ENCODE measurements at places on chromosomes 2 and 18.
A peak's percentile ranks its signal among the peaks of the same experiment; 100 is the strongest.

DNA sequence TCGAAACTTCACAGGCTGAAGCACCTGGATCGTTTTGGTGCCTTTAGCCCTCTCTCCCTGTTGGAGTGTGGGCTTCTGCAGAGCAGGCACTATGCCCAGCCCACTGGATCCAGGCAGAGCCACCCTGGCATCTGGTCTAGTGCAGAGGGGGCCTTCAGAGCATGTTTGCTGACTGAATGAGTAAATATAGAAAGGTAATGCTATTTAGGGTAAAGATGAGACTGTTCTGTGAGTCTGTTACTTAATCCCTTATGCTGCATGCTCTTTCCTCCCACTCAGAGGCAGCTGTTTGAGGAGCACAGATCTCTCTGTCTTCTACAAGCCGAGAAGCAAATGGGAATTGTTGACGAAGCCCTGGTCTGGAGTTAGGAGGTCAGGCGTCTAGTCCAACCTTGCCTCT is 130.2 kb downstream of the RGPD3 start:
- DNase-seq = no peak

DNA sequence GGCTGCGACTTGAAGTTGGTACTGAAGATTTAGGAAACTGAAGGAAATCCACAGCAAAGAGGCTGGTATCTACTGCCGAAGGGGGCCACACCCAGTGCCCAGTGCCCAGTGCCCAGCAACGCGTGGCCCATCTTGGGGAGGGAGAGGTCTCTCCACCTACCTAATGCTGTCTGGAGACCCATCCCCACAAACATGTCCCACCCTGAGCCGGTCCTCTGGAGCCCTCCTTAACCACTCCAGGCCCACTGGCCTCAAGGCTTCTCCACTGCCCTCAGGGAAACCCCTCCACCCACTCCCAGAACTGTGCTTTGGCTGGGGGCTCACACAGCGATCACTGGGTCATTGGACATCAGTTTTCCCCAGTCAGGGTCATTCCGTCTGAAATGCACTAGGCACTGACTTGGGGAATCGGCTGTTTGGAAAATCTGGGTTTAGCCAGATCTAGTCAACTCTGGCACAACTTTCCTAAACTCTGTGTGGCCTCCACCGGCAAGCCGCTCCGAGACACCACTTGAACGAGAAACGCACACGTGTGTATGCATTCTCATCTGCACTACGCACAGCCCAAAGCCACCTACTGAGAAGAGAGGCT is 20.1 kb downstream of the GPR55 start:
- no peak for DNase-seq

GRCh38 chr2:222903234-222904220 is 42.7 kb downstream of the ACSL3 start:
- peak; percentile 56 for DNase-seq

GRCh38 chr2:148960483-148960882 is 78.0 kb upstream of the LYPD6B start:
- no peak for DNase-seq

DNA sequence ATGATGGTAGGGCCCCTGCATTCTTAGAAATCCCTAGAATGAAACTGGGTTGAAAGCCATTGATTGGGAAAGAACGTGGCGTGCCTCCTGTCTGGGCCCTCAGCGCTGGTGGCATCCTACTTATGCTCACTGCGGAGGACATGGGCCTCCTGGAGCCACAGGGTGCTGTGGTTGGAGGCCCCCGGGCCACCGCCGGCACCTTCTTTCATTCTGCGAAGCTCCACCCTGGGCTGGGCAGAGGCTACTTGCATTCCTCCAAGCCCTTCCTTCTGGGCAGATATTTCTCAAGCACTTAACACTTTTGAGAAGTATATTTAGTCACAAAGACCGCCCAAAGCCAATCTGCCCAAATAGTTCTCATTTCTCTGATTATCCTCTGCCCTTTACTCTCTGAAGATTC is 311.9 kb downstream of the MYCN start:
- DNase-seq = no peak

DNA sequence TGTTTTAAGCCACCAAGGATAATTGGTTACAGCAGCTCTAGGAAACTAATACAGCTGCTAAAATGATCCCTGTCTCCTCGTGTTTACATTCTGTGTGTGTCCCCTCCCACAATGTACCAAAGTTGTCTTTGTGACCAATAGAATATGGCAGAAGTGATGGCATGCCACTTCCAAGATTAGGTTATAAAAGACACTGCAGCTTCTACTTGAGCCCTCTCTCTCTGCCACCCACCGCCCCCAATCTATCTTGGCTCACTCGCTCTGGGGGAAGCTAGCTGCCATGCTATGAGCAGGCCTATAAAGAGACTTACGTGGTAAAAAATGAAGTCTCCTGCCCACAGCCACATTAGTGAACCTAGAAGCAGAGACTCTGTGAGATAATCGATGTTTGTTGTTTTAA is 3.5 kb upstream of the IL1F10 start:
- DNase-seq = no peak

GRCh38 chr2:163812926-163813520 is 77.2 kb upstream of the FIGN start:
- no peak for DNase-seq

- no peak for DNase-seq
Observed at GRCh38 chr2:67851956-67852824, 210.6 kb downstream of the C1D start.

DNA sequence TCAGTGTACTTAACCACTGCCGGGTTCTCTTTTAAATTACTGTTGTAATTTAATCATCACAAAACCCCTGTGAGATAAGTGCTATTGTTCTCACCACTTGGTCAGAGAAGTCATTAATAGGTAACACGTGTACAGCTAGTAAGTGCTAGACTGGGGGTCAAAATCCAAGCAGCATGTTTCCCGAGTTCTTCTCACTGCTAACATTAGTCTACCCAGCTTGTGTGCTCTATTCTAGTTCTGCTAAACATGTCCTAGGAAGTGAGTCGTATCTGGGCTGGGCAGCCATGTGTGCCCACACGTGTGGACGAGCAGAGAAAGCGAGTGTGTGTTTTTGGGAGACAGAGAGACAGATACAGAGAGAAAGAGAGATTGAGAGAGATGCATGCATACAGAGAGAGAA is 94.1 kb downstream of the BIN1 start:
- DNase-seq = no peak

DNA sequence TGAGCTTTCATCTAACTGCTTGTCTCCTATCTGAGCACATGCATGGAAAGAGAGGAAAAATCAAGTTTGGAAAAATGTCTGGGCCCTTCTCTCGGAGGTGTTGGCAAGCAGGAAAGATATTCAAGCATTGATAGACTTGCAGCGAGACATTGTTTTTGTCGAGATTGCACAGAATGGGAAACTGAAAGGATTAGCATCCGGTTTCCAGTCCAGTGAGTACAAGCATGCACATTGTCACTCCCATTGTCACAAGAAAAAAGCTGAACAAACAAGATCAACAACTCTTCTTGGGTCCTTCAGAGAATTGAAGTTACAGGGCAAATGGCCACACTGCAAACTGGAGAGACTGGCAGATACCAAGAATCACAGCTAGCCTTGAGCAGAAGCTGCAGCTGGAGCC is 19.6 kb upstream of the MC5R start:
- no peak for DNase-seq

DNA sequence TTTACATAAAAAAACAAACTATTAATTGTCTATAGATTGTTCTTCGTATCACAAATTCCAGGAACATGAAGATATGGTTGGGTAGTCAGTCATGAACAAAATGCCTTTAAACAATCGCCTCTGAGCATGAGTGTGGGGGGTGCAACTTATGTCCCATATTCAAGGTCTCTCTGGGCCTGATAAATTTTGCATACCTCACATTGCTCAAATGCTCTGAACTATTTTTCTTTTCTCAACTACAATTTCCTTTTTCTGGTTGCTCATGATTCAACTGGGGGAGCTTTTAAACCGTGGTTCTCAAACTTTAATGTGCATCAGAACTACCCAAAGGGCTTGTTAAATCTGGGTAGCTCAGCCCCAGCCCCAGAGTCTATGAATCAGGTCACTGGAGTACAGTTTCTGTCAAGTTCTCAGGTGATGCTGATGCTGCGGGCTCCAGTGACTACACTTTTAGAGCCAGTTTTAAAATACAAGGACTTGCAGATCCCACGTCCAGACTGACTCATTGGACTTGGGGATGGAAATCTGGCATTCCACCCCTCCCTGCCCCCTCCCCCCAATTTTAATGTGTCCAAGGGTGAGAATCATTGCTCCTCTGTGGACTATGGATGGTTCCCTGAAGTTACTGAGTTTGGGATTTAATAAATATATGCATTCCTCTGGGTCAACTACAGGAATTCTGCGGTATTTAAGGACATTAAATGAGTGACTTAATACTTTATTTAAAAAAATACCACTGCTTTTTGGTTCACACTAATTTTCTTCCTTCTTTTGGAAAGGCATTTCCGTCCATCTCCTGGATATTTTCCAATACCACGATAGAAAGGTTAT is 1.5 kb upstream of the GPD2 start:
- no peak for DNase-seq

GRCh38 chr18:3279201-3280185 is 17.6 kb downstream of the MYL12B start:
- DNase-seq = no peak

- DNase-seq = no peak
Observed at GRCh38 chr2:231117148-231117547, 7.7 kb downstream of the HTR2B start.

- DNase-seq = no peak
Observed at GRCh38 chr2:226057365-226057764, 657.9 kb downstream of the NYAP2 start.

DNA sequence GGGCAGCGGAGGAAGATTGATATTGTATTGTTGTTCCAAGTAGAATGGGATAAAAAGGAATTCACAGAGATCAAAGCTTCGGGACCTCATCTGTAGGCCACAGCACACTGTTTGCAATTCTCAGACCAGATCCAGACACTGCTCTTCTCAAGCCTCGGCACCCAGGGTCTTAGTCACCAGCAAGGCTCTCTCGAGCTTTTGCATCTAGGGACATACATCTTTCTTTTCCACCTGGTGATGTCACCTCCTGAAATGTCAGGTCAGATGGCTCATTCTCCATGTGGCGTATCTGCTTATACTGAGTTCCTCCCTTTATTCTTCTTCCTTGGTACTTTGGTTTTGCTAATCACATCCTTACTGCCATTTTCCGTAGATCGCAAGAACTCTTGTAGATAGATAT is 42.9 kb upstream of the SNTG2 start:
- DNase-seq = no peak

- peak; percentile 30 for DNase-seq
Observed at GRCh38 chr2:26139269-26140183, 33.4 kb upstream of the GAREM2 start.

DNA sequence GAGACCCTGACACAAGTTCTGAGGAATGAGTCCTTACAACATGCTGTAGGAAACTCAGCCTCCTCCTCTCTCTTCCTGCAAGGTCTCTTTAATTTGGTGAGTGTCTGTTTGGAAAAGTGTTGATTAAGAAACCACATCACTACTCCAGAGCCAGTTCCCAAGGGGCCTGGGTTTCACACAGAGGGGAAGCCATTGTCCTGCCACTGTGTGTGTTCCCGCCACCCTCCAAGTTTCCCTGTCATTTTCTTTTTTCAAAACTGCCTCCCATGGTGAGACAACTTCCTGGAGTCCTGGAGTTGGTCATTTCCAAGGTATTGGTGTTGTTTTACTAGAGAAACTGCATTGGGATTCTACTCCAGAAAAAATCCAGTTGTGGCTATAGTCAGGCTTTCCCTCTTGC is 232.0 kb upstream of the PARD3B start:
- no peak for DNase-seq

- no peak for DNase-seq
Observed at GRCh38 chr2:231667496-231667895, 40.8 kb upstream of the PTMA start.

DNA sequence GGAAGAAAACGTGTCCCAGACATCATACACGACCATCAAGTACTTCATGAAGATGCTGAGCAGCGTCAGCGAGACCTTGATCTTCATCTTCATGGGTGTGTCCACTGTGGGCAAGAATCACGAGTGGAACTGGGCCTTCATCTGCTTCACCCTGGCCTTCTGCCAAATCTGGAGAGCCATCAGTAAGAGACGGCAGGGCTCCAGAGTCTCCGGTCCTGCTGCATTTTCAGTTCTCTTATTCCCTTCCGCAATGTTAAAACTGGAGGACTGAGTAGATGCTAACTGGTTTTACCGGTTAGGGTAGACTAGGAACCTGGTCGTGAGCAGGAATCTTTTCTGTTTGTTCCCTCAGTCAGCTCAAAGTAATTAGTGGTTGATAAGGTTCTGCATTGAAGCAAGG is 32.3 kb downstream of the SLC9A4 start:
- DNase-seq = no peak

- no peak for DNase-seq
Observed at GRCh38 chr2:34365512-34365911, 766.4 kb upstream of the FAM98A start.

All from erythroblast (primary cell).